ENCODE measurements at places on chromosomes 11 and 22.

GRCh38 chr22:28344918-28345703 lies 334.5 kb downstream of the TTC28 start:
- no peak for DNase-seq

- DNase-seq = no peak
Measured at GRCh38 chr11:72705442-72706365, 31.5 kb upstream of the PDE2A start.

GRCh38 chr11:121520243-121521144 lies 67.7 kb upstream of the SORL1-AS1 start:
- no peak for DNase-seq

- no peak for DNase-seq
Measured at GRCh38 chr11:84035645-84036044, 749.5 kb upstream of the CCDC90B start.

- DNase-seq = no peak
Measured at GRCh38 chr11:86177302-86177701, 67.3 kb upstream of the EED start.

- DNase-seq = no peak
Measured at GRCh38 chr22:25358421-25359170, 139.2 kb downstream of the CRYBB2 start.

DNA sequence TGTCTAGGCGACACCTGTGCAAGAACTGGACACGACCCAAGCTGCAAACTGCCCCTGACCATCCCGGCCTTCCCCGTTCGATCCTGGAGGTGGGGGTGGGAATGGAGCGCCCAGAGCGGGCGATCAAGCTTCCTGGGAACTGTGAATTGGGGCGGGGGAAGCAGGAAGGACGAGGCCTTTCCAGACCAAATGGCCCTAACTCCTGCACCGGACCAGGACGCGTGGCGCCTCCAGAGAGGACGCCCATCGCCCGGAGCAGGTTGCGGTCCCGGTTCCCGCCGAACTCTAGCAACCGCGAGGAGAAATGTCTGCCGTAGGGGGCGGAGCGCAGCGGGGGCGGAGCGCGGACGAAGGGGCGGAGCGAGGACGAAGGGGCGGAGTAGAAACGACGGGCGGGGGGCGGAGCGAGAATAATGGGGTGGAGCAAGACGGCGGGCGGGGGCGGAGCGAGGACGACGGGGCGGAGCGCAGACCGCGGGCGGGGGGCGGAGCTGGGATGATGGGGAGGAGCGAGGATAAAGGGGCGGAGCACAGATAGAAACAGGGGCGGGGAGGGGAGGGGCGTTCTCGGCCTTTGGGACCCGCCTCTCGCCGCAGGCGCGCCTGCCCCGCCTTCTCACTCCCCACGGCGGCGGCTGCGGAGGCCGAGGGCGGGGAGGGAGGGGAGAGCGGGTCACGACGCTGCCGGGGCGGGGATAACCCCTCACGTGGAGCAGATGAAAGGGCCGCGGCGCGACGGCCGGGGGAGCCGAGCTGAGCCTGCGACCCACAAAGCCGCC lies at the start of gene ZNRF3:
Gene ZNRF3 (plus strand): TSS at position 695 of the 779 bp plus-strand sequence. CDS start 195 bp downstream, outside the sequence.
- peak; percentile 92 for DNase-seq

- no peak for DNase-seq
Measured at GRCh38 chr22:35085621-35086020, 19.7 kb downstream of the ISX start.

- no peak for DNase-seq
Measured at GRCh38 chr11:17822401-17822781, 87.8 kb downstream of the KCNC1 start.

DNA sequence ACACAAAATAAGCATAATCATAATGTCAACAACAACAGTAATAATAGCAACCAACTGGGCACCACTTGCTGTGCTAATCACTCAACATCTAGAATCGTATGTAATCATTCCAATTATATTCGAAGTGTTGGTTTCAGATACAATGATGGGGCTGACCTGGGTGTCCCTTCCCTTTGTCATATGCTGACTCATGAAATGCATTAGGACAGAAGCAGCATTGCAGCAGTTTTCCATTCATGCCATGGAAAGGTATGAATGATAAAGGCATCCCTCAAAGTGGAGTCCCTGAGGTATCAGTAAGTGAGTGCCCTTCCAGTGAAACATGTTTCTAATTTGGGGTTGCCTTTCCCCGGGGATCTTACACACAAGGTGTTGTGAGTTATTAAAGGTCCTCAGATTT lies 46.3 kb upstream of the ANO3 start:
- no peak for DNase-seq

- no peak for DNase-seq
Measured at GRCh38 chr22:27810609-27811151, 9.1 kb upstream of the MN1 start.

- no peak for DNase-seq
Measured at GRCh38 chr11:117754030-117754429, 43.0 kb downstream of the DSCAML1 start.

Data from stimulated activated CD4-positive, alpha-beta T cell treated with anti-CD3 and anti-CD28 coated beads, Interleukin-12 subunit alpha, Interleukin-12 subunit beta, amount 100 ng/mL, for 4 hours (primary cell).